PC-9 (cell line): ENCODE measurements at places on chromosomes 5 and 9. TPM values are rescaled to one million over a fixed set of nuclear protein-coding genes. Genes with fewer than 3 reads are reported as not detected.

HRCT1 gene
- total RNA-seq: 2.0 and 3.6 TPM in 2 replicates

- no peaks in the 10 kb centered on the region for H3K27me3 ChIP-seq
- no peak overlapping the region for H3K27ac ChIP-seq
- no peak for DNase-seq
- no peak overlapping the region for H3K4me3 ChIP-seq
Measured at GRCh38 chr5:132376694-132377641, 7.5 kb downstream of the SLC22A5 start.

DNA sequence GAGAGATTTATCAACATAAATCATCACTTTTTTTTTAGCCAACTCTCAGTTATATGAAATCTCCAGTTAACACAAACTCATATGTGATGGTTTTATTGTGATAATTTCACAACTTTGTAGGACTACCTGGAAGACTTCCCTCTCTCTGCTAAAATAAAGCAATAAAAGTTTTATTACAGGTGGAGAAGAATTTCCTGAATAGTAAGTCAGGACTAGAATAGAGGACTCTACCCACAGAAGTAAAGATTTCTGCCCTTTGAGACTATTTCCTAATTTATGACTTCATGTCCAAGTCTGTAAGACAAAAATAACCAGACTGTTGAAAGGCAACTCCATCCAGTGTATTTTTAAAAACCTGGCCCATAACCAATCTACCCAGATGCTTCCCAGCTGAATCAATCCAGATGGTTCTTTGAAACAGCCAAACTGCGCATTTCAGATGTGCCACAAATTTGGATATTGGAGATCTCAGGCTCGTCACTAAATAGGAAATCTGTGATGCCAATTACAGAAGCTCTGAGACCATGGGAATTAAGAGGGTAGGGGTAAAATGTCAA is 234.0 kb upstream of the NMUR2 start:
- no peaks in the 10 kb centered on the region for H3K36me3 ChIP-seq
- DNase-seq: no peak
- H3K27ac ChIP-seq: no peak overlapping the region

DNA sequence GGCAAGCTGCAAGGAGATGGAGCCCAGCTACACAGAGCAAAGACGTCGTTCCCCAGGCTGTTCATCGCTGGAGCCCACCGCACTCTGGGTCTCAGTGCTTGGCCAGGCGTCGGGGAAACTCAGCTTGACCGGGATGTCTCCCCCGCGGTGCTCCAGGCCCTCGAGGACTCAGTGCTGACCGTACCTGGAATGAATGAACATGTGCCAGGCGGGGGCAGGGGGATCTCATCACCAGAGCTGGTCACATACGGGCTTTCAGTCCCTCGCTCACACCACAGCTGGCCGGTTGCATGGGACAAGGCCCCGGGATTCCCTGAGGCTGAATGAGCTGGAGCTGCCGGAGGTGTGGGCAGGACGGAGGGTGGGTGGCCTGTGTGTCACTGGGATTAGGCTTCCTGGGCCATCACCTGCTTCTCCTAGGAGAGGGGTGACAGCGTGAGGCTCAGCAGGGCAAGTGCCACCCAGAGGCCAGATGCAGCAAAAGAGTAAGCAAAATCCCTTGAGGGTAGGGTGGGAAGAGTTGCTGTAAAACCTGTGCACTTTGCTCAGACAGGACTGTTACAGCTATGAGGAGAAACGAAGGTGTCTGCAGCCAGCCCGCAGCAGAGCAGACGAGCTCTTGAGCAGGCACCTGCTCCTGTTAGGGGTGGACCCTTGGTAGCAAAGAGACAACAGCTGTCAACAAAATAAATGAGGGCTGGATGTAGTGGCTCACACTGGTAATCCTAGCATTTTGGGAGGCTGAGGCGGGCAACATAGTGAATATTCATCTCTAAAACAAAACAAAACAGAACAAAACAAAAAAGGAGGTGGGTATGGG is 70.7 kb upstream of the RAPGEF1 start:
- no peaks in the 10 kb centered on the region for H3K4me1 ChIP-seq
- DNase-seq: no peak
- peaks cover 84% of the 10 kb centered on the region for H3K27me3 ChIP-seq
- no peak overlapping the region for H3K27ac ChIP-seq
- no peak overlapping the region for H3K4me3 ChIP-seq

DNA sequence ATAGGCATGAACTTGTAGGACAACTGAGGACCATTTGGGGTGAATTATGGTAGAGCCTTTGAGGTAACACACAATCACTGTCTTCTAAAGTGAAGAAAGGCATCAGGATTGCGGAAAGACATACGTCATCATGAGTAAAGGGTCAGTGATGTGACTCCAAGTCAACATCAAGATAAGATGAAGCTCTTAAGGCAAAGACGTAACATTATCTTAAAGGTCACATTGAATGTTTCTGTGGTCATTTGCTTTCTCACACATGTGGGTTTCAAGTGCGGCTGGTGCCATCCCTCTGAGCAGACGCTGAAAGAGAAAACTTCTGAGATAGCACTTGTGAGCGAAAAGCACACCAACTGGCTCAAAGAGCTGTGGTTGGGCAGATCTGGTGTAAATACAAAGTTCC is 63.3 kb upstream of the GRAMD2B start:
- no peak overlapping the region for H3K4me3 ChIP-seq
- H3K27ac ChIP-seq: no peak overlapping the region
- H3K36me3 ChIP-seq: no peaks in the 10 kb centered on the region
- peaks cover 32% of the 10 kb centered on the region for H3K4me1 ChIP-seq
- DNase-seq: no peak

DNA sequence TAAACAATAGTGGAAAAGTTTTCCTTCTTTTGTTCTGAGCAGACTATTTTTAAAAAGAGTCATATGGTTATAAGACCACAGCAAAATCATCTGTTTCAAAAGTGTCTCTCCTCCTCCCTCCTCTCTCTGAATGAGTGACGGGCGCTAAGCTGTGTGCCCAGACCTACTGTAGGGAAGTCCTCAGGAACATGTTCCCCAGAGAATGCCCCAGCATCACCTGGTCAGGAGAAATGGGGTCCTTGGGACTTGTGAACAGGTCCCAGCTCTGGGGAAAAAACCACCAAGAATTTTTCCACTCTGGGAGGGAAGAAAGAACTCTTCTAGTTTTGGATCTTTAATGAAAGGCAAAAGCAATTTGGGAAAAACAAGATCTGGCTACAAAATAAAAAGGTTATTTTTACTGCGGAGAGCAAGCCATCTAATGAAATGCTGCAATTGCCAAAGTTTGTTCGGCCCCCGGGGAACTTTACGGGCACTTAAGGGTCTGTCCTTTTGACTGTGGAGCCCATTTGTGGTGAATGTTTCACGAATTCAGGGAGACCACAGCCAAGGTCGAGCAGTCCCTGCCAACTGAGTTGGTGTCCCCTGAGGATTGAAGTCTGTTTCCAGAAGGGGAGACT is 25.9 kb downstream of the BOD1 start:
- no peaks in the 10 kb centered on the region for H3K4me1 ChIP-seq
- no peaks in the 10 kb centered on the region for H3K36me3 ChIP-seq
- no peak overlapping the region for H3K4me3 ChIP-seq
- no peak overlapping the region for H3K27ac ChIP-seq

DNA sequence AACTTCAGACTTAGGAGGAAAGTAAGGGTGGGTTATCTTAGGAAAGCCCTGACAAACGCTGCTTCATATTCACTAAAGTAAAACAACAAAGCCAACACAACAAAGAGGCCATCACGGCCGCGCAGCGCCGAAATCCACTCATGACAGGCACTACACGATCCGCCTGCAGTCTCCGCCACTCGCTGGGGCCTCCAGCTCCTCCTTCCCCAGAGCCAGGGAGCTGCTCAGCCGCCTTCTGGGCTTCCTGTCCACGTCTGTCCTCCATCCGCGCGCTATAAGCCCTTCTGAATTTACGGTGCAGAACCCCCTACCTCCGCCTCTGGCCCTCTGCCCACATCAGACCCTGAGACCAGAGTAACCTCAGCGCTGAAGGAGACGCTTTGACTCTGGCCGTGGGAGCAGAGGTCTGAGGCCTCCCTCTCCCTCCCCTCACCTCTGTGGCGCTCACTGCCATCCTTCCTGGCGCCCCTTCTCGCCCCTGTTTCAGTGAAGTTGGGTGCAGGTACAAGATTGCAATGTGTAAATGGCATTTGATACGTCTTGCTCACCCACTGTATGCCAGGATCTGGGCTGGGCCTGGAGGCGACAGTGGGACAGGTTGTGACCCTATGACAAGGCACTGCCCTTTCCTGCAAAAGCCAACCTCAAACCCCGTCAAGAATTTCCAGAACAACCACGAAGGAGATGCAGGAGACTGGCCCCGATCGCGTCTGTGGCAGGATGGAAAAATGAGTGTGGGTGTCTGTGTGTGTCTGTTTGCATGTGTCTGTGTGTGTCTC is 74.9 kb upstream of the PHYKPL start:
- H3K27ac ChIP-seq: no peak overlapping the region
- no peak for DNase-seq
- peaks cover 96% of the 10 kb centered on the region for H3K27me3 ChIP-seq
- no peak overlapping the region for H3K4me3 ChIP-seq
- H3K4me1 ChIP-seq: no peaks in the 10 kb centered on the region
- H3K36me3 ChIP-seq: no peaks in the 10 kb centered on the region

ACOT12 gene
- total RNA-seq: not detected in 2 replicates

APBA1 gene
- total RNA-seq: 0.44 and 1.4 TPM in 2 replicates

- H3K4me1 ChIP-seq: no peaks in the 10 kb centered on the region
- H3K27ac ChIP-seq: no peak overlapping the region
- no peaks in the 10 kb centered on the region for H3K27me3 ChIP-seq
- no peaks in the 10 kb centered on the region for H3K36me3 ChIP-seq
- H3K4me3 ChIP-seq: no peak overlapping the region
Measured at GRCh38 chr9:38305582-38305981, 86.9 kb upstream of the ALDH1B1 start.
